ENCODE measurements at places on chromosomes 3 and 15. TPM values are rescaled to one million over a fixed set of nuclear protein-coding genes. Genes with fewer than 3 reads are reported as not detected.

The SKOR1 gene
- total RNA-seq: not detected

GRCh38 chr3:177487635-177488186 is 290.4 kb upstream of the TBL1XR1 start:
- no peak for DNase-seq

GRCh38 chr3:105369500-105370371 is 3.0 kb downstream of the ALCAM start:
- peak; percentile 72 for DNase-seq

GRCh38 chr15:34620142-34620541 is 36.7 kb upstream of the GOLGA8B start:
- no peak for DNase-seq
